G401 (cell line): ENCODE measurements at places on chromosomes 11 and 22. TPM values are rescaled to one million over a fixed set of nuclear protein-coding genes. Genes with fewer than 3 reads are reported as not detected.

DNA sequence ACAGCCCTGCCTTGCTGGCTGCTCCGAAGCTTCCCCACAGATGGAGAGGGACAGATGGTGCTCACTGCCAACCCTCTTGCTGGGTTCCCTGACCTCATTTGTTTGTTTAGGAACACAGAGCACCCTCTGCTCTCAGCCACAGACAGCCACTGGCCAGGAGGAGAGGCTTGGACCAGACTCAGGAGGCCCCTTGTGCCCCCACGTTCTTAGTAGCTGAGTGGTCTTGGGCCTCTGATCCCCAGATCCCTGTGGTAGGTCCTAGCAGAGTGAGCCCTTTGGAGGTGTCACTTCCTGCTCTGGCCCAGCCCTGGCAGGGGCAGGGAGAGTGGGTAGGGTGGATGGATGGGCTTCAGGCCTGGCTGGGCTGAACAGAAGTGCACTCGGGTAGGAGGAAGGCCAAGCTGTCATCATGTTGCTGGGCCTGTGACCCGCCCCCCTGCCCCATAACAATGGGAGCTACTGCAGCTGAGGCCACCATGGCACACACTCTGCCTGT is 84.0 kb downstream of the DHCR7 start:
- DNase-seq: peak; percentile 94

C11orf21 gene
- total RNA-seq: not detected in 2 replicates

DNA sequence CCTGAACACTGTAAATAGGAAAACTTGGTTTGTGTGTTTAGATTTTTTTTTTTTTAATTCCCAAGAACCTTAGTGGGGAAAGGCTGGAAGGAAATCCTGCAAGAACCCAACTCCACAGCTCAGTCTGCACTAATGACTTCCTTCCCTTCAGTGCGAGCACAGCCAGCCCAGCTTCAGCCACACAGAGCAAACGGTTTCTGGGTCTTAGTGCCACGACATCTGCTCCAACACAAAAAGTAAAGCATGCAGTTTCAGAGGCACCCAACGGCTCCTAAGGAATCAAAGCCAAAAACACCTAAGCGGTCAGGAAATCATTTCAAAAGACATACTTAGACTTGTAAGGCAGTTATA is 236.1 kb downstream of the TTC28 start:
- DNase-seq: peak; percentile 69

LGR4 gene
- 2.9 and 9.7 TPM in 2 replicates for total RNA-seq

OR51E1 gene
- total RNA-seq: not detected in 2 replicates

DNA sequence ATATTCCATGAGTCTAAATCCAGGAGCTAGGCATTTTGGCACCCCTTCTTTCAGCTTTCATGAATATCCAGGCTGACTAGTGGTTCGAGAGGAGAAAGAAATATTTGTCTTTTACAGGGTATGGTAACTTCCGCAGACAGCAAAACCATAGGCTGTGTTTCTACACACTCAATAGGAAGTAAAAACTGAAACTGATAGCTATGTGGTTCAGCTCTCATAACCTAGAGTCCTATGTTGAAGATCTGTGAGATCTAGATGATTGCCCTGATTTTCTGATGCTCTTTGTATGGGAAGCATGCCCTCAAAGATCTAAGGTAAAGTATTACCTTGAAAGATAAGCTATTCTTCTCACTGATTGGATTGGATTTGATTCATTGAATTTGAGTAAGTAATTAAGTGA is 118.3 kb downstream of the CD44 start:
- DNase-seq: no peak

SCO2 gene
- 4.9 and 6.8 TPM in 2 replicates for total RNA-seq

GRCh38 chr11:65504674-65505465 is 6.0 kb downstream of the MALAT1 start:
- DNase-seq: peak; percentile 35
